ENCODE measurements at places on chromosomes 7 and 10.

DNA sequence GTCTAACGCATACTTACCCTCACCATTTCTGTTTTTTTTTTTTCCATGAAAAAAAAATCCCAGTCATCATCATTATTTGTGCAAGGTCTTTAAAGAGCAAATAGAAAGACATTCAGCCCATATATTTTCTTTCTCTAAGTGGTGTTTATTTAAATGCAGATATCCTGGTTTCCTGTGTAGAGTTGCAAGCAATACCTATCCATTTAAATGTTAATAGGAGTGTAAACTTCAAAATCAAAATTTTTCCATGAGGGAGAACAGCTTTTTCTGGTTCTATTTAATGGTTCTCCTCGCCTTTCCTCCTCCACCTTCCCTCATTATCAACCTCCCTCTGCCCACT, 120.1 kb upstream of the AGK start:
- no peak for DNase-seq

DNA sequence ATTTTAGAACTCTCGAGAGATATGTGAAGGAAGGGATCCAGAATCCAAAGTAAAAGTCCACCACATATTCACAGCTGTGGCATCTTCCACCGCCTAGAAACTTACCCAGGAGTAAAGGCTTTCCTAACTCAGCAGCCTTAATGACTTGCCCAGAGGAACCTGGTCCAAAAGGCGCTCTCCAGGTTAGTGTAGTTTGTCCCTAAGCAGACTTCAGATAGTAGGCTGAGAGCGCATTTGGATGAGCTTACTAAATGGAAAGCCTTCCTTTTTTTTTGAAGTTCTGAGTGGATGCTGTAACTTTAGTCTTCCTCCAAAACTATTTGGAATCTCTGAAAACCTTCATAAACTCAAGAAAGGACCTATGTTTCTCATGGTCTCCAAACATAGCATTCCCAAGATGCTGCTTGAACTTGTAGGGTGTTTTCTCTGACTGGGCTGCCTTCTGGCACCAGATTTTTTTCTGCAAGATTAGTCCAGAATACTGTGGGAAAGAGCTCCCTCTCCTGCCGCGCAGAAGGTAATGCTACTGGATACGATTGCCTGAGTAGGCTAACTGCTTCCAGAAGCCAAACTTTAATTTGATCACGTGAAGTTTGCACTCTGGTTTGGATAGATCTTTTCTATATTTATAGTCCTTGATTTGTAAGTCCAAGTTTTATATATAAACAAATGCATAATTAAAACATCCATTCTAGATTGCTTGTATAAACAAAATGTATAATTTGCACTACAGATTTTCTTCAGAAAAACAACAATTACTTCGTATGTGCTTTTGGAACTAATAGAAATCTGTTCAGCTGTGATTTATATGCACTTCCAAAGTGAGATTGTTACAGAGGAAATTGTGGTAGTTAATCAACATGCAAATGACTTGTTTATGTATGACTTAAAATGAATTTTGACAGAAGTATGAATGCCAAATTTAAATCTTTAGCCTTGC, 19.6 kb upstream of the GPR37 start:
- no peak for DNase-seq

GRCh38 chr10:132653721-132654120, 116.1 kb downstream of the INPP5A start:
- no peak for DNase-seq

DNA sequence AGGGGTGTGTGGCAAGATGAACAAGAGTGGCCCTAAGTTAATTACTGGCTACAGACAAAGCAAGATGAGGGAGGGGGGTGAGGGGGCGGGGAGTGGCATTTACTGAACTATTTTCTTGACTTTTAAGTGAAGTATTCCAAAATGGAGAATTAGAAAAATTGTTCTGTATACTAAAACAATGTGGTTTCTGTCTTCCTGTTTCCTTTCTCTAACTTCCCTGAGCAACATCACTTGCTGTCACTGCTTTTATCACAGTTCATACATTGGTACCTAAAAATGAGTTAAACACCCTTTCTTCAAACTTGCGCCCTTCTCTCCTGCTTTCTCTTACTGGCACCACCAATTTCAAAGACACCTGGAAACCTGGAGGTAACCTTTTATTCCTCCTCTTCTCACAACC, 21.6 kb downstream of the PDZD8 start:
- no peak for DNase-seq

GRCh38 chr10:70849582-70850016, 33.9 kb downstream of the SGPL1 start:
- DNase-seq, result peak; percentile 30

DNA sequence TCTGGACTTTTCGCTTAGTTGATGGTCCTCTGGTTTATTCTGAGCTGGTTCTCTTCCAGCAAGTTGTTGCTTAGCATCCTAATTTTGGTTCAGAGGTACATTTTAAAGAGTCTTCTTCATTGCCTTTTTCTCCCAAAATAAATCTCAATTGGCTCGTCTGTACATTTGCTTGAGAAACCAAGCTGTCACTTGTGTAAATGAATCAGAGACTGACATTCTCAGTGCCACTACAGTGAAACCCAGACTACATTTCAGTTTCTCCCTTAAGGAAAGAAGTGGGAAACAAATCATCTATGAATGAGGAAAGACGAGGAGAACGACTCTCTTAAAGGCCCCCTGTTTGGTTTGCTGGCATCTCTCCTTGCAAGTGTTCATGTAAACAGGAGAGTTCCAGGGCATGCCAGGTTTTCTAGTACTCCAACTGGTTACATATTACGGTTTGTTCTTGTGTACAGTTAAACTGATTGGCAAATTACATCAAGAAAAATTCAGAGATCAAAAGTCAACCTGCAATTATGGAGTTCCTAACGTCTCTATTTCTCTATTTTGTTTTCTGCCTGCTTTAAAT, 654.6 kb downstream of the SH2D4B start:
- DNase-seq, result no peak

- DNase-seq, result no peak
These were observed 186.1 kb upstream of the KAT6B start for GRCh38 chr10:74640134-74640921.

DNA sequence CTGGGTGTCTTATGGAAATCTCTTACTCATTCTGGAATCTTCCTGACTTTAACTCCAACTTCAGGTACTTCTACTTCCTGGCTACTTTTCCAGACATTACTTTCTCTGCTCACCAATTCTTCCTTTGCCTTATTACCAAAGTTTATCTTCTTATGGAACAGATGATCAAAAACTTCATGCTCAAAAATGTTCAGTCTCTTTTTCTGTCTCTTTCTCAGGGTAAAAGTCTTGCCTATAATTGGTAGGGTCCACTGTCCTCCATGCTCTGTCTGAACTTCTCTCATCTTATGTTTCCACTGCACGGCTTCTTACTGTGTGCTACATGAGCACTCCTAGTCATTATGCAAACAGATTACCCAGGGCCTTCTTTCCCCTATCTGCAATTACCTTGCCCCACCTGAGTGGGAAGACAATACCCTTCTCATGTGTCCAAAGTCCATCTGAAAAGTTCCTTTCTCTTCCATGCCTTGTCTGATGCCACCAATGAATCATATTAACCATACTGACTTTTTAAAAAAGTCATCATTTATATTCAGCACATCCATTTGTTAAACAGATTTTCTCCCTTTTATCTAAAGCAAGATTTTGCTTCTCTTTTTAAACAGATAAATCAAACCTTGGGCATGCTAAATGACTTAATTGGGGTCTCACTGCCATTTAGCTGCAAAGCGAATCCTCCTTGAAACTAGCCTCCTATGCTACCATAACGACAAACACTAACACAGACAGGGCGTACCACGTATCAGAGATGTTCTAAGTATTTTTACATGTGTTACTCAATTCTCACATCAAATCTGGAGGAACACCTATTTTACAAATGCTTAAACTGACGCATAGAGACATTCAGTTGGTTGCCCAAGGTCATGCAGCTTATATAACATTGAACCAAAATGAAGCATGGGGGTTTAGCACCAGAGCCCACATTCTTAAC, 48.8 kb downstream of the SEMA3C start:
- DNase-seq, result no peak

DNA sequence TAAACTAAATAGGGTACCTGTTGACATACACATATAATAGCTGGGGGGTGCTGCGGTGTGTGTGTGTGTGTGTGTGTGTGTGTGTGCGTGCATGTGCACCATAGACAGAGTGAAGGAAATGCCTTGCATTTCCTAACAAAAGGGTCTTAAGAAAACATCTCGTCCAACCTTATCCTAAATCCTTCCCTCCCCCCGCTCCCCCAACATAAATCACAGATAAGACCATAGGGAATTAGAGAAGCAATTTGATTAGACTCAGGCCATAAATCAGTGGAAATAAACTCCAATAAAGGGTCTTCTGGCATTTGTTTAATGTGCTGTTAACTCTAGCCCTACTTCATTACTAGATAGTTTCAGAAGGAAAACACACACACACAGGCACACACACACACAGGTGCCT, 148.5 kb downstream of the PPP1R17 start:
- no peak for DNase-seq

DNA sequence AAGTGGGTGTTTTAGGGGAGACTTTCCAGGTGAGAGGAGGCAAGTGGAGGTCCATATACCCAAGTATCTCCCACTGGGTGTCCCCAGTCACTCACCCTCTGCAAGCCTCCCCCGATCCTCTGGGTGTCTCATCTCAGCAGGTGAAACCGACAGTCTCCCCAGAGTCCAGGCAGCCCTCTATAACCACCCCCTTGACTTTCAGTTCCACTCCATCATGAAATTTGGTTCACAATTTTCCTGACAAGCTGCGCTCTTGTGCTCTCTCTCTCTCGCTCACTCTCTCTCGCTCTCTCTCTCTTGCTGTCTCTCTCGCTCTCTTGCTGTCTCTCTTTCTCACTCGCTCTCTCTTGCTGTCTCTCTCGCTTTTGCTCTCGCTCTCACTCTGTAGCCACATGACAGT, 8.1 kb upstream of the RABGEF1 start:
- DNase-seq, result no peak

DNA sequence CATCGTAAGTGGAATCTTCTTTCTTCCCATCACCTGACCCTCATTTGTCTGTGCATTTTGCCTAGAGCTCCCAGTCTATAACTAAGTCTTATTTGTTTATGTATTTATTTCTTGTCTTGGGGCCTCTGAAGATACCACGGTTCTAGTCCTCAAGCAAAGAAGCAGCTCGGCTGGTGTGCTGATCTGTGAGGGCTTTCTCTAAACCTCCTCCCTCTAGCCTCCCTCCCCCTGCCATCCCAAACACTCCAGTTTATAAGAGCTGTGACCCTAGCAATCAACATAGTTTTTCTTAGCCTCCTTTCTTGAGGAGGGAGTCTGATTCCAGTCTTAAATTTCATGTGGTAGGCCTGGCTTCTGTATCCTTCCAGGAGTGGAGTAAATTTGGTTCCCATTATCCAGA, 15.7 kb upstream of the NDUFA5 start:
- no peak for DNase-seq

GRCh38 chr10:42801135-42801534, 18.5 kb downstream of the BMS1 start:
- DNase-seq, result no peak

DNA sequence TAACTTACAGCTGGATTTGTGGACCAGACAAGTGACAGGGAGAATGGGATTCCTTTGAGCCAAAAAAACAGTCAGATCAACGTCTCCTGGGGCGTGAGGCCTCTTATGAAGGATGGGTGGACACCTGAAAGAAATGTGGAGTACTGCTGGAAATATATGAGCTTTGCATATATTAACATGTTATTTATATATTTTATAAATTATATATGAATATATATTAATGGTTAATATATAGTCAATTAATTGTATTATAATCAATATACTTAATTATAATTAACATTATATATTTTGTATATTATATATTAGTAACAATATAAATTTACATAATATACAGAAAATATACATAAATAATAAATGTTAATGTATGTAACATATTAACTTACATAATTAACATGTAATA, 57.5 kb downstream of the CACNB2 start:
- DNase-seq, result no peak

DNA sequence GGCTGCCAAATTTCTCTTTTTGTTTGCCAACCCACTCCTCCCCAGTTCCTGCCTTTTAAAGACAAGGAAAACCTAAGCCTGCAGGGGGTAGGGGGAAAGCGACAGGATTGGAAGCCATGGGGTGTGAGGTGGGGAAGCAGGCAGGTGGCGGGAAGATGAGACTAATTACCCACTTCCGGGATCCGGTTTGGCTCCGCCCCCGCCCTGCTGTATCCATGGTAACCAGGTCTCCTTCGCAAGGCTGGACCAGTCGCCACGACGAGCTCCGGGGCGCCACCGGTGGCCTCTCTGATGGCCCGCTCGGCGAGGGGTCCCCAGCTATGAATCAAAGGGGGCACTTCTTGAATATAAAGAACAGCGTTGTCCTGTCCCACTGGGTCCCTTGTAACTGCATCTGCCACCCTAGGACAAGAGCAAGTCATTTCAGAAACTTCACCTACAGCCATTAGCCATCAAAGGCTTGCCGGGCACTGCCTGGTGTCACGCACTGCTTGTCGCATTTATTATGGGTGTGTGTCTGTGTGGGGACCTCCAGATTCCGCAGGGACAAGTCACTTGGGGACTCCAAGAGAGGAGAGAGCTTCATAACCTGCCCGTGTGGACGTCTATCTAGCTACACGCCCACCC, 55.4 kb upstream of the LMTK2 start:
- no peak for DNase-seq

DNA sequence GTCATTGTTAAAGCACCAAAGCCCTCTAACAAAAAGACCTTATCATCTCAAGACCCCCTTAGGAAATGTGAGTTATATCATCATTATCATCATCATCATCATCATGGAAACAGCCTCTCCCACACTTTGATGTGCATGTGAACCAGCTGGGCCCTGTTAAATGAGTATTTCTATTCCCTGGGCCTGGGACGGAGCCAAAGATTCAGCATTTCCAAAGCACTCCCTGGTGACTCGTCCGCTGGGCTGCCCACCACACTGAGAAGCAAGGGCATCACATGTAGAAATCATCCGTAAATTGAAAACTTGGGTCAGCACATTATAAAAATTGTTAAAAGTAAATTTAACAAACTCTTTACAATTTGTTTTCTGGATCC, 88.6 kb downstream of the PTPRN2 start:
- no peak for DNase-seq

DNA sequence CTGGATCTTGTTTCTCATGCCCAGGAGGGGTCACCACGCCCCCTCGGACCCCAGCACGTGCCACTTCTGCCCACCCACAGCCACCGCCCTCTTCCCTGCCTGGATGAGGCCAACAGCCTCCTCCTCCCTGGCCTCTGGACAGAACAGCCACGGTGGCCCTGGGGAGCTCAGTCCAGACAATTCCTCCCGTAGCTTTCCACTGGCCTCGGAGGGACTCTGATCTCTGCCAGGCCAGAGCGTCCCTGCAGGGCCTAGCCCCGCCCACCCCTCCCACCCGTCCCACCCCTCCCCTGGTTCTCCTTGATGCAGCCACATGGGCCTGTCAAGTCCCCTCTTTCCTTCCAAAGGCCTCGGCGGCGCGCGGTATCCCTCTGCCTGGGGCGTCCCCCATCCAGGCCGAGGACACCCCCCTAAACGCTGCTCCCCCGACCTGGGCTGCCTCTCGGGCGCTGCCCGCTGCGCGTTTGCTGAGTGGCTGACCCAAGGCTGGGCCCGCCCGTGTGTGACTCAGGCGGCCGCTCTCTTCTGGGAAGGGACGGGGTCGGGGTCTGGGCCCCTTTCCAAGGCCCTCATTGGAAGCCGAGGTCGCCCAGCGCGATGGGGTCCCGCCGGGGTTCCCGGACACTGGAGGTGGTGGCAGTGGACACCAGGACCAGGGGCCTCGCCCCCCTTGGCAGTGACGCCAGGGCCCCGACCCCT, 557 bp downstream of the TMEM120A start:
- DNase-seq, result peak; percentile 12

Data from HS-27A (cell line).